Stimulated activated CD8-positive, alpha-beta memory T cell treated with anti-CD3 and anti-CD28 coated beads, Interleukin-15, amount 100 ng/mL, for 4 hours (primary cell): ENCODE measurements at places on chromosomes 16 and 17.
A peak's percentile ranks its signal among the peaks of the same experiment; 100 is the strongest.

DNA sequence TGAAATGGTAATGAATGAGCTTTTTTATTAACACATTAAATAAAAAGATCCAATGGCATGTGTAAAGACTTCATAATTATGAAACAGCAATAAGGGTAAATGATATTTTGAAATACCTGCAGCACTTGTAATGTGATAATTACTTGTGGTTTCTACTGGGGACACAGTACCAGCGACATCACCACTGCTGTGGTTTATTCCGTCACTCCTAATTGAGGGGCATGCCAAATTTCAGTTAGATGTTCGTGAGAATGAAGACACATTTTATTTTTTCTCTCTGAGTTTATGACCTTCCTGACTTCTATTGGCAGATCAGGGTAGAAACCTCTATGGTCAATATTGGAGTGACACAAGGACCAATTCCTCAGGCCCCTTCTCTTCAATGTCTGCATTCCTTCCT lies 131.9 kb upstream of the XYLT1 start:
- no peak for DNase-seq

DNA sequence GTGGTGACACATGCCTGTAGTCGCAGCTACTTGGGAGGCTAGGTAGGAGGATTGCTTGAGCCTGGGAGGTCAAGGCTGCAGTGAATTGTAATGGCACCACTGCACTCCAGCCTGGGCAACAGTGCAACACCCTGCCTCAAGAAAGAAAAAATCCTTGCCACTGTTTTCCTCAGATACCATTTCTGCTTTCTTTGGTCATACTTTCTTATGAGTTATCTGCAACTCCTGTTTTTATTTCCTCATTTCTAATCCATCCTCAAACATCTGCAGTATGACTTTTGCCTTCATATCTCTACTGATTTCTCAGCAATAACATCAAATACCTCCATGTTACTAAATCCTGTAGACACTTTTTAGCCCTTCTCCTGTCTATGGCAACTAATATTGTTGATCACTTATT lies 3.1 kb upstream of the AP2B1 start:
- no peak for DNase-seq

DNA sequence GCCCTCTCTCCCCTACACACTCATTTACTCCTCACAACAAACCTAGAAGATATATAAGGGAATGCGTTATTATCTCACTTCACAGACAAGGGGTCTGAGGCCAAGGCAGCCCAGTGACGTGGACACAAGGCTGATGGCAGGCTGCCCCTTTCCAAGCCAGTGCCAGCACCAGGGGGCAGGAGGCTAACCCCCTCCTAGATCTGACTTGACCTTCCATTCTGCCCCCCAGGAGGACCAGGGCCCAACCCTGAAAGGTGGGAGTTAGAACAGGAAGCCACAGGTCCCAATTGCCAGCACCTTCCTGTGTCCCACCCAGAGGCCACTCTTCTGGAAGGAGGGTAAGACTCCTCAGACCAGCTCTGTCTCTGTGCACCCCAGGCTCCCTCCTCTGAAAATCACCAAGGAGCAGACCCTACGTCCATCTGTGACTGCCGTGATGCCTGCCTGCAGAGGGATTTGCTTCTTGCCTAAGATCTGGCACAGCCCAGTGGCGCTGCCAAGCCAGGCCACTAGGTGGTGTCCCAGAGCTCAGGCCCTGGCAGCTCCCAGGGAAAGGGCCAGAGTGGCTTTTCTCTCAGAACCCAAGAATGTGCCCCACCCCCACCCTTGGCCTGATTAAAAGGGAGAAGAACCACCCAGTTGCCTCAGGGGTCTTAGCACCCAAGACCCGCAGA lies 42.4 kb upstream of the MRPS23 start:
- DNase-seq, result peak; percentile 51

GRCh38 chr17:39679521-39680192 lies 8.2 kb downstream of the PGAP3 start:
- no peak for DNase-seq

- no peak for DNase-seq
Observed at GRCh38 chr17:33940769-33941370, 314.2 kb upstream of the CCL2 start.

DNA sequence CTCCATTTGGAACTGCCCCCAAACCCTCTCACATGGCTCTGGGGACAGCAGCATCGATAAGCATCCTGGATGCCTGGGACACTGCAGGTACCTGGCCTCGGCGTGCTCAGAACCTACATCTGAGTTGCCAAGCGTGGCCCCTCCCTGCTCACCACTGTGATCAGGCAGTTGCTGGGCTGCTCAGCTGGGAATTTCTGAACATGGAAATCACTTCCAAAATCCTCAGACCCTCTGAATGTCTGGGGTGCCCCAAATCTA lies 6.3 kb downstream of the CDH5 start:
- DNase-seq, result no peak

DNA sequence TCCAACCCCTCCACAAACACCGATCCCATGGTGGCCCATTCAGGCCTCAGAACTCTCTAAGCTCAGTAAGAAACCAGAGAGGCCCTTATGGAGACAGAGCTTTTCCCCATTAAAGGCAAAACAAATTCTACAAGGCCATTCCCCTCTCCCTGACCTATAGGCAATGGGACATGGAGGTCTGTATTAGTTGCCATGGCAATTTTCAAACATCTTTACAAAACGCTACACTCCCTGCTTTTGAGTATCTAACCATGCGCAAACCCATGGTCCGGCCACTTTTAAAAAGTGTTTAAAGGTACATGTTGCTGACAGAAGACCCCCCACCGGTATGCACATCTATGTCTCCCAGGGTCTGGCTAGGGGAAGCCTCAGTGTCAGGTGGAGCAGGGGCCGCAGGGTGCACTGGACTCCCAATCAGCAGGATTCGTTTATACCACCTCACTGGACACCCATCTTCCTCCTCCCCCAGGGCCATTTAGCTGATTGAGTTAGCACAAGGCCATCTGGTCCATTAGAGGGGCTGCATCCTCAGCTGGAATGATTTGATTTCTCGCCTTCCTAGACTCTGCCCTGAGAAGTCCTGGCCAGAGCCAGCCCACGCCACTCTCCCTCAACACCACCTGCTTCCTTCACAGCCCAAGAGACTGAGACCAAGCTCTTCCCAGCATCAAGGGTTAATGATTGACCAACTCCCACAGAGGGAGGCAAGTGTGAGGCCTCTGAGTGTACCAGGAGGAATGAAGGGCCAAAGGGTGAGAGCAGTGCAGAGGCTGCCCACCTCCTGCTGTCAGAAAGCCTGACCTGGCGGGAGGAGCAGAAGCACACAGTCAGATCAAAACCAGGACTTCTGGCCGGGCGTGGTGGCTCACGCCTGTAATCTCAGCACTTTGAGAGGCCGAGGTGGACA lies 10.9 kb downstream of the ACLY start:
- no peak for DNase-seq

DNA sequence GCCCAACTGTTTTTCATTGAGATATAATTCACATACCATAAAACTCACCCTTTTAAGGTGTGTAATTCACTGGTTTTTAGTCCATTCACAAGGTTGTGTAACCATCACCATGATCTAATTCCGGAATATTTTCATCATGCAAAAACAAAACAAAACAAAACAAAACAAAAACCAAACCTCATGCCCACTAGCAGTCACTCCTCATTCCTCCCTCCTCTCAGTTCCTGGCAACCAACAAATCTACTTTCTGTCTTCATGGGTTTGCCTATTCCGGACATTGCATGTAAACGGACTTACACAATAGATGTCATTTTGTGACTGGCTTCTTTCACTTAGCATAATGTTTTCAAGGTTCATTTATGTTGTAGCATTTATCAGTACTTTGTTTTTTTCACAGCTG lies 4.5 kb upstream of the NOD2 start:
- no peak for DNase-seq

GRCh38 chr17:82782657-82783207 lies 30.9 kb downstream of the TBCD start:
- no peak for DNase-seq

- DNase-seq, result no peak
Observed at GRCh38 chr17:16286947-16287562, 66.2 kb downstream of the CENPV start.

DNA sequence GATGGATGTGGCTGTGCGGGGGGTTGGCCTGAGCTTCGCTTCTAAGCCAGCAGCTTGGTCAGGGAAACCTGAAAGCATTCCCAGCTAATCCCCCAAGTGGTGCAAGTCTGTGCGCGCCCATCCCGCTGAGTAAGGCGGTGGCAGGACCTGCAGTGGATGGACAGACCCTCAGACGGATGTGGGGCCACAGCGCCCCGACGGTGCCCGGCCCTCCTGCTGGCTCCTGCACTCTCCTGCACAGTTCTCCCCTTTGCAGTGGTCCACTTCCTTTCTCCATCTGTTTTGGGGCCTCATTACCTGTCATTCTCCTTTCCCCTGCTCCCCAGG lies 2.3 kb downstream of the ATP2A1 start:
- no peak for DNase-seq

GRCh38 chr16:84820305-84820684 lies 510 bp downstream of the CRISPLD2 start:
- DNase-seq, result no peak

DNA sequence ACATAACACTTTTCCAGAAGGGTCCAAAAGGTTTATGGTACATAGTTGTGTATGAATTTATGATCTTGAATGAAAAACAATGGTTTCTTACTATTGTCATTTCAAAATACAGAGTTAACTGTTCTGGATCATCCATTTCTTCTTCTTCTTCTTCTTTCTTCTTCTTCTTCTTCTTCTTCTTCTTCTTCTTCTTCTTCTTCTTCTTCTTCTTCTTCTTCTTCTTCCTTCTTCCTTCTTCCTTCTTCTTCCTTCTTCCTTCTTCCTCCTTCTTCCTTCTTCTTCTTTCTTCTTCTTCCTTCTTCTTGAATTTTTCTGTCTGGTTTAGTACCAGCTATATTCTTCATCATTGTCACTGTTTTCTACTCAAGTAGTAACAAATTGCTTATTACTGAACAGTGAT lies 47.8 kb downstream of the TNRC6C start:
- DNase-seq, result no peak
